Parietal lobe (tissue), 2 donors: ENCODE measurements at places on chromosomes 13 and 19. TPM values are rescaled to one million over a fixed set of nuclear protein-coding genes. Genes with fewer than 3 reads are reported as not detected.

The ZNF497 gene
- total RNA-seq = 8.1 TPM

The SMIM44 gene
- total RNA-seq = not detected

The RUBCNL gene
- total RNA-seq = 3.4 TPM

The CPAMD8 gene
- 8.1 TPM for total RNA-seq

The SPINT2 gene
- 89.2 TPM for total RNA-seq

The ADGRL1 gene
- 88.9 TPM for total RNA-seq

The ICAM1 gene
- total RNA-seq = 1.3 TPM
